ENCODE measurements at places on chromosomes 5 and 9. TPM values are rescaled to one million over a fixed set of nuclear protein-coding genes. Genes with fewer than 3 reads are reported as not detected.

DNA sequence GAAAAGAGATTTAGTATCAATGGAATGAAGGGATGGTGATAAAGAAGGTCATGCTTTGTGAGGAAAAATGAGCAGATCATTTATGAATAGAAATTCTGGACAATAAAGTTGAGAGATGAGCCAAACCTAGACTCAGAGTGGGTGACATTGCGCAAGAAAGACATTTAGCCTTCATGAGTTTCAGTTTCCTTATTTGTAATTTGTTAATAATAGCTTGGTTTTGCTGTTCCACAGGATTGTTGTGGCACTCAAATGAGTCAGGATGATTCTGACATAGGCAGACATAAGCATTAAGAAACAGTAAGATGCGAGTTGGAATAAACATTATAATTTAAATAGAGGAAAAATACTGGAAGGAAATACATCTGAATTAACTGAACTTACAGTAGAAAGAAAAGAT lies 34.8 kb downstream of the ITGA2 start:
- H3K27me3 ChIP-seq: no peaks in the 10 kb centered on the region
- no peak for DNase-seq
- H3K4me3 ChIP-seq: no peak overlapping the region

- peaks cover 37% of the 10 kb centered on the region for H3K4me1 ChIP-seq
- no peak overlapping the region for H3K4me3 ChIP-seq
- DNase-seq: no peak
- peak overlapping the region; percentile 70 for H3K27ac ChIP-seq
- H3K36me3 ChIP-seq: no peaks in the 10 kb centered on the region
These were observed 41.0 kb downstream of the PCDHGC5 start for GRCh38 chr5:141529873-141530272.

DNA sequence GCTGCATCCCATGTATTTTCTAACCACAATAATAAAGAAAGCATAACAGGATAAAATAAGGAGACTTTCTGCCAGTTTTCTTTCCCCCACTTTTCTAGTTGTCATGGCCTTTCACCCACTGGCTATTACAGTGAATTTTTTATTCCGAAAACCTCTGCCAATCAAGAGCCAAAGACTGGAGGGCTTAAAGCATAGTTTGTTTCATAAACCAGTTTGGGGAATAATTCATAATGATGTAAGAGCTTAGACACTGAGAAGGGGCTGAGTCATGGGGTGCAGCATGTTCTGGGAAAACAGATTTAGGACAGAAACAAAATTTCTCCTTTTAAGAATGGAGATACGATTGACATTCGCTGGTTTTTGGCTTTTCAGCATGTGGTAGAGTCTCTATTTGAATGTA lies 4.4 kb upstream of the GLIPR2 start:
- no peaks in the 10 kb centered on the region for H3K36me3 ChIP-seq
- H3K4me1 ChIP-seq: peaks cover 7% of the 10 kb centered on the region
- no peak for DNase-seq
- H3K27me3 ChIP-seq: no peaks in the 10 kb centered on the region
- H3K4me3 ChIP-seq: no peak overlapping the region

- no peaks in the 10 kb centered on the region for H3K36me3 ChIP-seq
- peaks cover 31% of the 10 kb centered on the region for H3K4me1 ChIP-seq
- H3K27ac ChIP-seq: no peak overlapping the region
- no peak for DNase-seq
- H3K4me3 ChIP-seq: no peak overlapping the region
These were observed 86.4 kb downstream of the ADRB2 start for GRCh38 chr5:148912714-148913398.

- H3K36me3 ChIP-seq: no peaks in the 10 kb centered on the region
- no peaks in the 10 kb centered on the region for H3K27me3 ChIP-seq
- H3K4me1 ChIP-seq: no peaks in the 10 kb centered on the region
- H3K27ac ChIP-seq: no peak overlapping the region
- no peak for DNase-seq
These were observed 2042.6 kb upstream of the CDH6 start for GRCh38 chr5:29150840-29151239.

DNA sequence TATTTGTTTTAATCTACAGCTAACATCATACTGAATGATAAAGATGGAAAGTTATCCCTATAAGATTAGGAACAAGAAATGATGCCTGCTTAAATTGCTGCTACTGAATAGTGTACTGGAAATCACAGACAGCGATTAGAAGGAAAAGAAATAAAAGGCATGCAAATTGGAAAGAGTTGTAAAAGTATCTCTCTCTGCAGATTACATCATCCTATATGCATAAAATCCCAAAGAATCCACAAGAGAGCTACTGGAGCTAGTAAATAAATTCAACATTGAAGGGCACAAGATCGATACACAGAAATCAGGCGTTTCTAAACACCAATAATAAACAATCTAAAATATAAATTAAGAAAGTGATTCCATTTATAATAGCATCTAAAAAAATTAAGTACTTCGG lies 75.3 kb upstream of the SIMC1 start:
- H3K4me3 ChIP-seq: no peak overlapping the region
- H3K27me3 ChIP-seq: peaks cover 42% of the 10 kb centered on the region
- H3K27ac ChIP-seq: no peak overlapping the region
- H3K4me1 ChIP-seq: no peaks in the 10 kb centered on the region

DNA sequence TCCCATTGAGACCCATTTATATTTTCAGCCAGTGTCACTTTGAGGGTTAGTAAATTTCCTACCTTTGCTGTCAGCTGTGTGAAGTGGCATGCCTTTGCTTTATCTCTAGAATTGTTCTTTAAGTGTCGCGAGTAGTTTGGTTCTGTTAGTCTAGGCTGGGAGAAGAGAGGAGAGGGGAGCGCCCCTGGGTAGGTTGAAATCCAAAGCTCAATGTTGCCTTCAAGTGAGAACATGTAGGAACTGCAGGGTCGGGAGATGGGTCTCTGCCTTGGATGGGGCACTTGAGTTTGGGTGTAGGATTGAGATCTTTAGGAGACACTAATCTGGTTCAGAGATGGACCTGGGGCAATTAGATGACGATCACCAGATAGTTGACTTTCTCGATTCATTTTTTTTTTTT lies 46.3 kb downstream of the STC2 start:
- no peaks in the 10 kb centered on the region for H3K36me3 ChIP-seq
- peak; percentile 36 for DNase-seq
- H3K27me3 ChIP-seq: peaks cover 45% of the 10 kb centered on the region
- no peak overlapping the region for H3K4me3 ChIP-seq
- H3K27ac ChIP-seq: no peak overlapping the region

BARHL1 gene
- not detected for total RNA-seq

THBS4 gene
- total RNA-seq: 145 TPM

DPH7 gene
- 19.2 TPM for total RNA-seq

DNA sequence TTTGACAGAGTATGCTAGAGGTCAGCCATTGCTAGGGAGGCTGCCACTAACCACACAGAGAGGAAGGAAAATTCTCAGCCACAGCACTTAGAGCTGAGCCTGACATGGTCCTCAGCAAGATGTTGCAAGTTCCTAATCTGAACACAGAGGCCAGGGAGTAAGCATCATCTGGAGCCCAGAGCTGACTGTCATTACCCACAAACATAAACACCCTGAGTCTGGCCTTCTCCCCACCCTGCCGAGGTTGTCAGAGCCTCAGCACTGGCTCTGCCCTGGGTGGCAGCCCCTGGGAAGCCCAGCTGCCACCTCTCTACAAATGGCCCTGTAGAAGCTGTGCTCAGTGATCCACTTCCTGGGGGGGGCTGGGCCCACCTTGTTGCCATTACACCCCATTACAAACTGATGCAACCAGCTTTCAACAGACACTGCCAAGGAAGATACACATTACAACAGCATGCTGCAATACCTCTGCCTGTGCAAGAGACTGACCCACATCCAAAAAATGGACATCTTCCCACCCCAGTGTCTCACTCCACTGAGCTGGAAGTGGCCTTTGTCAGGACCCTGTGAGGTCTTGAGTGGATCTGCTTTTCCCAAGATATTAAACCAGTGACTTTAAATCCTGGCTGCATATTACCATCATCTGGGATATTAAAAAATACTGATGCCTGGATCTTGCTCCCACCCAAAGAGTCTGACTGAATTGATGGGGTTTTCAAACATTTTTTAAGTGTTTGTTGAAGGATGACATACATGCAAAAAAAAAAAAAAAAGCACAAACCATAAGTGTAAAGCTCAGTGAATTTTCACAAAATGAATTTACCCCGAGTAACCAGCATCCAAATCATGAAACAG lies 33.0 kb downstream of the IRF1 start:
- H3K27ac ChIP-seq: peak overlapping the region; percentile 71
- peaks cover 8% of the 10 kb centered on the region for H3K4me1 ChIP-seq

All from heart right ventricle (tissue), 16 donors.